ENCODE measurements at places on chromosomes 2 and 18.

GRCh38 chr2:112156152-112156986 lies 18.2 kb downstream of the FBLN7 start:
- no peak for DNase-seq

DNA sequence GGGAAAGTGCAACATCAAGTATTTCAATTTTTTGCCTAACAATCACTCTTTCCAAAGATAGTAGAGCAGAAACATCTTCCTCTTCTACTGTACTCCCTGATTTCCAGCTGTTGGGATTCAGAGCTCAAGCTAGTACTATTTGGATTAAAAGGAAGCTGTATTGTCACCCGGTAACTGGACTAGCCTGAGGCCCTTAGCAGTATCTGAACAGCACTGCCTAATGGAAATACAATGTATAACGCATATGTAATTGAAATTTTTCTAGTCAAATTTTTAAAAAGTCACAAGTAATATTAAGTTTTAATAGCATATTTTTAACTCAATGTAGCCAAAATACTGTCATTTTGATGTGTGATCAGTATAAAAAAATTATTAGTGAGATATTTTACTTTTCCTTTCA lies 86.2 kb downstream of the COX7A2L start:
- DNase-seq = no peak

DNA sequence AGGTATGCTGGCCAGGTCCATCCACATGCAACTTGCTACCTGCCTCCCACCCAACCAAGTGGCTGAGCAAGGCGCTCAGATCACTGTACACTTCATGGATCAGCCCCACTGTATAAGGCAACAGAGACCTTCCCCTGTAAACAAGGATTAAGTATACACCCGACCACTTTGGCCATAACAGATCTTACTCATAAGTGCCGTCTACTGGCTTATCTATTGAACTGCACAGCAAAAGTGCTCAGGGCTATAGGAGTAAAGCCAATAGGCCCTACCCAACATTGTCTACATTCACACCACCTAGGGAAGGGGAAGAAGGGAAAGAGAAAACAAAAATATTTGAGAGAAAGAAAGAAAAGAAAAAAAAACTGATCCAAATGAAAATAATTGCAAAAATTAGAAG lies 663.9 kb upstream of the LRRTM1 start:
- DNase-seq = no peak

GRCh38 chr2:156476021-156476849 lies 40.1 kb downstream of the GPD2 start:
- no peak for DNase-seq

DNA sequence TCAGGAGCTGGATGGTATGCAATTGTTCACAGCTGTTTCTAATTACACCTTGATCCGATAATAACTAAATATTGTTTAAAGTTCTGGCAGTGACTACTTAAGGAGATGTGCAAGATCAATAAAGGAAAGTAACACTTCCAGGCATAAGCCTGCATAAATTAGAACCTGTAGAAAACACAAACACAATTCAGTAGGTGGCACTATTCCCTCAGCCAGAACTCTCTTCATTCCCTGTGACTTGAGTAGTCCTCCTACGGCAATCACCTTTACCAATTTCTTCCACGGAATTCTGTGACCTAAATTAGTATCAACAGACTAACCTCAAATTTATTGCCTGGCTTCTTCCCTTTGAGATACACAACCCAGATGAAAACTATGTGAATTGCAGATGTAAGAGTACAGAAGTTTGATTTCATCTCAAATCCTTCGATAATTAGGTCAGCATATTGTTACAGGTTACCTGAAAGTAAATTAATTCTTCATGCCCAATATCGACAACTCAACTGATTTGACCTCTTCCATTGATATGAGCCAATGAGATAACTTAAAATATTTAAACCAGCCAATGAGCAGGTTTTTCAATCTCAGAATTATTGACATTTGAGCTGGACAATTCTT lies 137.8 kb downstream of the PID1 start:
- no peak for DNase-seq

DNA sequence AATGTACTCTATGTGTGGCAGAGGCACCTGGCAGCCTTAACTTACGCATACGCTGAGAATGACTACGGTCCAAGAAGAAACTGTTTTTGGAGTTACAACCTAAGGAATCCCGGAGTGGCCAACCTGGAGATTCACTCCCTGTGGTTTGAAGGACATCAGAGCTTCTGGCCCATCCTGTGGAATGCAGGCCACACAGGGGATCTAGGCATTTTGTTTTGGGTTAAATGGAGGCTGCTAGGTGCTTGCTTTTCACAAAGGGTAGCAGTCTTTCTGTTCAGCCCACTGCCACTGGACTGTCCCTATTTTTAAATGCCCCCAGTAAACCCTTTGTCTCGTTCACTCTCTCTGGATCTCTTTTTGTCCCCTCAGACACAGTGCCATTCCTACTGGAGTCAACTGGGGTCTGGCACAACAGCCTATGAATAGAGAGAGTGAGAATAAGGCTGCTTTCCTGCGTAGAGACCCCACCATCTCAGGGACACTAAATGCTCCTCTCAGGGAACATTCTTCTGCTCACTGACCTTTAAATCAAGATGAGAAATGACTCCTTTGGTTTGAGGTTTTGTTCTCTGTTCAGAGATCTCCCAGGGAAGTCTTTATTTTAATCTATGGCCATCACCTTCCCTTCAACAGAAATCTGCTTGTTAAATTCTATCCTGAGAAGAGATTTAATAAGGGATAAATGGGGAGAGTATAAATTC lies 124.9 kb downstream of the B3GNT2 start:
- no peak for DNase-seq

- no peak for DNase-seq
Observed at GRCh38 chr18:22210311-22210754, 40.9 kb downstream of the GATA6 start.

DNA sequence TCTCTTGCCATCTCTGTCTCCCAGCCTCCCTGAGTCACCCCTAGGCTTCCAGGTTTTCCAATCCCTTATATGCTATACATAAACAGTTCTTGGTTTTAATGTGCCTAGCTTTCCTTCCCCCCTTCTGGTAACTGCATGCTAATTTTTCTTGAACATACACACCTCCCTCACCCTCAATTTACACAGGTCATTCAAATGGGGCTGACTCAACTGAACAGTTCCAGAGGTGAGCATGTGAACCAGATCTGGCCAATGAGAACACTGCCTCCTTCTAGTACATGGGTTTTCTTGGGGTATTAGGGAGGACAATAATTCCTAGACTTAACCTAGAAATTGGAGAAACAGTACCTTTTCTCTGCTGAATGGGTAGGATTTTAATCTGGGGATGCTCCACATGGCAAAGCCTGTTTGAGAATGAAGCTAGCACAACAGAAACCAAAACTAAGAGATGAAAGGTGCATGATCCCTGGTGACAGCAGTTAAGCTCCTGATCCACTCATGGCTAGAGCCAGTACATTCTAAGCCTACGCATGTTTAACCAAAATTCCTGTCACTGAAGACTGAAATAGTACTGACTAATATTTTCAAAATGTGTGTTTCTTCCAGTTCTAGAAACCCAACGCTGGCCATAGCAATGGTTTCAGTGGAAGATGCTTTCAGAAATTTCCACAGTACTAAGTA lies 11.8 kb downstream of the SLC25A12 start:
- no peak for DNase-seq

DNA sequence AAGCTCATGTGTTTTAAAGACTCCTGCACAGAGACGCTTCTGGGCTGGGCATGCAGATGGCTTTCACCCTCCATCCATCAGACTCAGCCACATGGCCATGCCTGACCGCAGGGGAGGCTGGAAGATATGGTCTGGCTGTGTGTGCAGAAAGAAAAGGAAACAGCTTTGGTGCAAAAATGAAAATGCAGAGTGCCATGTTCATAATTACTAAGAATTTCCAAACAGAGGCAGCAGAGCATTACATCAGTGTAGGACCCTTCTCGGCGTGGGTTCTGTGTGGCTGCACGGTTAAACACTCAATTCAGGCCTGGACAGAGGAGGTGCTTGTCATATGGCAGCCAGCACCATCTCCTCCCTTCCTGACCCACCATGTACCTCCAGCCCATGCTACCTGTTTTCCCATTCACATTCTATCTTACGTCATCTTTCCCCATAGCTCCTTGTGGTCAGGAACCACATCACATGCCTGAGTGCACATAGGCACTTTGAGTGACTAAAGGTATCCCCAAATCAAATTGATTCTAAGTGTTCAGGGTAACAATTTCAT lies 200.3 kb upstream of the ID2 start:
- DNase-seq = no peak

DNA sequence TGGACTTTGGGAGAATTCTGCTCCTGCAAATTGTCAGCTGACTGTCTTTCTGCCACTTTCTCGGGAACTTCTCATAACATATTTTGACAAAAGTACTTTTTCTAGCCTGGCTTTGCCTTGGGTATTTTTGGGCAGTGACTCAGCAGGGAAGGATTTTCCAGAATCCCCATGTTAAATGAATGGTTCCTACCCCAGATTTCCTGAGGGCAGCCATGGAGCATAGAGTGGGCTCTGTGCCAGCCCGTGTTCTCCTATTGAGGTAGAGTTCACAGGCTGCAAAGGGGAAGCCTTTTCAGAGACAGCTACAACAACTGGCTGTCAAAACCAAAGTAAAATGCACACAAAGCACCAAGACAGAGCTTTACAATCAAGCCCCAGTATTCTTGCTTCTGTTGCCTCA lies 59.8 kb downstream of the BMP10 start:
- no peak for DNase-seq

DNA sequence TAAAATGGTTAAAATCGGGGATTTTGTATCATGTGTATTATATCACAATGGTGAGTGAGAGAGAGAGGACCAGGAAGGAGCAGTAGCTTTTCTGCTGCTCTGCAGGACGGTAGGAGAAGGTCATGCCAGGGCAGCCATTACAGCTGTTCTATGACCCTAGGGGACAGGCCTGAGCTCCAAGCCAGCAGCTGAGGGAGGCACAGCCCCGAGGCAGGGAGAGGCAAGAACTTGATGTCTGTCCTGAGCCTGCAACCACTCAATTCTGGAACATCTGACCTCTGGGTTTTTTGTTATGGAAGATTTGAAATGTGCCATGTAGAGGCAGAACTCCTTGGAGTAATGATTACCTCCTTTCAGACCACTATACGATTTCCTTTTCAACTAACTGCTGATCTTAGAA lies 135.8 kb upstream of the SH3BP4 start:
- no peak for DNase-seq

DNA sequence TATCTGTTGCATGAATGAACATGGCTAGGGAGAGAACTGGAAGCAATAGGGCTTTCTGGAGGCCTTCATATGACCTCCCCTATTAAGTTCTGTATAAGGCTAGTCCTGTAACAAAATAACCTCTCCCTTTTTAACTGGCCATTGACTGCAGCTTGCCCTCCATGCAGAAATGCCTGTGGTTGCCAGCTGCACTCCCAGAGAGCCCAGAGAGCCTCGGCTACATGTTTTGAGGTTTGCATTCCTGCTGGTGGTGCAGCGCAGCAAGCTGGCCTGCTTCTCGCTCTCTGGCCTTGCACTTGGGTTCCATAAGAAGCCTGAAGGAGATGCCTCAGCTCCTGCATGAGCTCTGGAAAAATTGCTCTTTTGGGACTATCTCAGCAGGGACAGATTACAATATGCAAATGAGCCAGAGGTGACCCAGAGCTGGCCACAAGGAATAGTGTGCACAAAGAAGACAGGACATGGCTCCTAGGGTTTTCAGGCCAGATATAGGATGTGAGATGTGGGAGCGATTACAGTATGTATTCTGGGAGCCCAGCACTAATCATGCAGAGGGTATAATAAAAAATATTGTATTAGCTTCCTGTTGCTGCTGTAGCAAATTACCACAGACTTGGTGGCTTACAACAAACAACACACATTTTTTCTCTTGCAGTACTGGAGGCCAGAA lies 186.7 kb downstream of the INSIG2 start:
- DNase-seq = no peak

- DNase-seq = no peak
Observed at GRCh38 chr2:172446474-172447063, 19.2 kb downstream of the ITGA6 start.

- no peak for DNase-seq
Observed at GRCh38 chr18:10063489-10063888, 149.7 kb downstream of the VAPA start.

GRCh38 chr2:240803191-240803590 lies 16.8 kb downstream of the KIF1A start:
- no peak for DNase-seq

- DNase-seq = no peak
Observed at GRCh38 chr18:47150824-47151366, 595 bp upstream of the HDHD2 start.

GRCh38 chr2:106053581-106053980 lies 140.5 kb downstream of the UXS1 start:
- no peak for DNase-seq

DNA sequence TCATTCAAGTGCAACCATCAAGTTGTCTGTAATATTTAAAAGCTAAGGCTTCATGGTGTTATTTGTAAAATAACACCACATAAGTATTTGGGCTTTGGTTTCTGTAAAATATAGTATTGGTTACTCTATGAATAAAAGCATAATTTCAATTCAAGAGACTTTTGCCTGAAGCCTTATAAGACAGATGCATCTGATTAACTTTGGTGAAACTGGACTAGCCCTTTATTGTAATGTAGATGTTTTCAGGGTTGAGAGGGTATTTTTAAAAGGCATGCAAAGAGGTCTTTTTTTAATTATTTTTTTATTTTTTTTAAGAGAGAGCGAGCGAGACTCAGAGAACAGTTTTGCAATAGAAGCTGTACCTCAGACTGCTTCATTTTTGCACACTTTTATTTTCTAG lies 66.5 kb downstream of the ASXL3 start:
- DNase-seq = no peak

- no peak for DNase-seq
Observed at GRCh38 chr2:223007531-223007930, 44.5 kb upstream of the KCNE4 start.

DNA sequence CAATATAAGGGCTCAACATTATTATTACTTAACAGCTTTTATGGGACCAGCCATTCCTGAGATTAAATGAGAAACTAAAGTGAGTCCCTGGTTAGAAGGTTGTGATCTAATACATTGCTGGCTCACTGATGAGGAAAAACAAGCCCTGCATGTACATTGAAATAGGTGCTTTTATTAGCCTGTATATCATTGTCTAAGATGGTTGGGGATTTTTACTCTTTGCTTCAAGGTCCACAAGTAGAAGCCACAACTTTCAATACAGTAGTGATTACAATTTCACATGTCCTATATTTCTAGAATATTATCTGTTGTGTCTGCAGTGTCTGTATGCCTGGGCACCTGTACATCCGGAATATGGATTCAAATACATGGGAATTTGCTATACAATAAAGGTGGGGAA lies 104.1 kb upstream of the FZD5 start:
- DNase-seq = no peak

DNA sequence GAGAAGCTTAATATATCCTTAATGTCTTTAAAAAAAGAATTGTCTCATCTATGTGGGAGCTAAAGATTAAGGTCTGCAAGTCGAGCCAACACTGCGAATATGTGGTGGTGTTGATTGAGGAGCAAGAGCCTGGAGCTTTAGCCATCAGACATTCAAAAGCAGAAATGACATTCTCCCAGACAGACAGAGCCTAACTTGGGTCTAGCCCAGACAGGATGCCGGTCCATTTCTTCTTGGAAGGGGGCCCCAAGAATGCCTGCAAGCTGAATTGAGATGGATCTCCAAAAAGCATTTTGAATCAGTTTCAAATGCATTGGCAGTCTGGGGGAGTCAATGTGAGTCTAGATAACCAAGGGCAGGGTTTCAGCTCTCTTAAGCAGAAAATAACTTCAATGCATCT lies 30.1 kb upstream of the EML4 start:
- no peak for DNase-seq

All from stimulated activated CD4-positive, alpha-beta T cell treated with anti-CD3 and anti-CD28 coated beads, Interleukin-1b, Interleukin-23, amount 100 ng/mL, for 4 hours (primary cell).